Foreskin keratinocyte (primary cell): ENCODE measurements at places on chromosomes 2 and 18.
A peak's percentile ranks its signal among the peaks of the same experiment; 100 is the strongest.

DNA sequence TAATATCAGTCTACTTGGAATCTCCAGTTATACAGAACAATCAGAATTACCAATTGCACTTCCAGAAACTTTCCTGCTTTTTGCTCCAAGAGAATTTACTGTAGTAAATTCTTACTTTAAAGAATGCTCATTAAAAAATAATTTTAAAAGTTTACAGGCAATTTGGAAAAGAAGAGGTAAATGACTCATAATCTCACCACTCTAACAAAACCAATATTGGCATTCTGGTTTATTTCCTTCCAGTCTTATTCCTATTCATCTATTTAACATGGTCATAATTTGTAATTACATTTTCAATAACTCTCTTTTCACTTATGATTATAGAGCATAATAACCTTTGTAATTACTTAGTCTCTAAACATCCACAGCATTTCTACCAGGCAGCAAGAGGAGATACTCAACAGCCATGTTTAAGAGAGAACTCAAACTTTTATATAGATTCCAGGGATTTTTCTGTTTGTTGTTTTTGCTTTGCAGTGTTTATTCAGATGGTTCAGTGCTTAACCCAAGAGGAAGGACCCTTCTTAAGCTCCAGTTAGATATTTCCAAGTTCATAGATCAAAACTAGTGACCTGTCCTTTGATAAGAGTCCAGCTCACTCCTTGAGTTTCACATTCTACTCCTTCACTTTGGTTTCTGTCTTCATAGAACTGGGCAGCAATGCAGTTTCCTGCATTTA lies 464.7 kb downstream of the TXNL1 start:
- DNase-seq = no peak

- no peak for DNase-seq
Observed at GRCh38 chr2:234967870-234968208, 16.0 kb downstream of the SH3BP4 start.

DNA sequence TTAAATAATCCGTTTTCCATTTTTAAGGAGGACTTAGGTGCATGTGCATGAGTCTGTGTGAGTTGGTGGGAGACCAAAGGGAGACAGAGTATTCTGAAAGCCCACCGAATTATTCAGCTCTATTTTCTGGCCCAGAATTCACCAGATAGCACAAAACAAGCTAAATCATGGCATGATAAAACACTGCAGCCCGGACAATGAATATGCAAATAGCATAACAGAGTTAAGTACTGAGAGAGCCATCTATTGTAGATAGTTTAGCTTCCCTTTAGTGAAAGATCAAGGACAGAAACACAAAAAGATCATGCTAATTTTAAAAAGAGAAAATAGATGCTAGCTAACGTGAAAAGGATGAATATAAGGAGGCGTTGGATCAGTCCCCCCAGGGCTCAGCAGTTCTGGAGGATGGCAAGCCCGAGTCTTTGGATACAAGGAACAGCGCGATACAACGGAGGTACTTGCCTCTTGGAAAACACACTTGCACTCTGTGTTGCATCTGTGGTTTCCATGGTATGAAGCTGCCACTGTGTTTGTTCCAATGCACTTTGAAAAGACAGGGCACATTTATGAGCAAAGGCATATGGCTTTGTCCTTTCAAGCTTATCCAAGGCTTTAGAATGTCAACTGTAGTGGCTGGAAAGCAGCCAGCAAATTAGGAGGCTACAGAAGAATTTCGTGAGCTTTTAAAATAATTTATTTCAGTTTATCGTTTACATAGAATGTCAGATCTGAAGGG lies 119.9 kb downstream of the LYPD1 start:
- DNase-seq = no peak

- DNase-seq = peak; percentile 83
Observed at GRCh38 chr18:49227441-49228165, 232.8 kb downstream of the DYM start.

DNA sequence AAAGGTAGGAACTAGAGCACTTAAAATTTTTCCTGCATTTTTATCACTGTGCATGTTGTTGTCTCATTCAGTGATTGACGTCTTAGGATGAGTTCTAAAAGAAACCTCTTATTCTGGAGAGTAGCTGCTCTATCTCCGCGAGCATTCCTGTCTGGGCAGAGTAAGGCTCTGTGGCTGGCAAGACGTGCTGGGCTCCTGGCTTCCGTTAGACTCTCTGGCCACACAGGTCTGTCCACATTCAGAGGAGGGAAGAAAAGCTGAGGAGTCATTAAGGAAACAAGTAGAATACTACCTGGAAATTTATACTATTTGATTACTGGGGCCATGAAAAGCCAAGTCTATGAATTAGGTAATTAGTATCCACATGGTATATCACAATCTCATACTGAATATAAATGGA lies 138.0 kb upstream of the DNMT3A start:
- DNase-seq = peak; percentile 47

DNA sequence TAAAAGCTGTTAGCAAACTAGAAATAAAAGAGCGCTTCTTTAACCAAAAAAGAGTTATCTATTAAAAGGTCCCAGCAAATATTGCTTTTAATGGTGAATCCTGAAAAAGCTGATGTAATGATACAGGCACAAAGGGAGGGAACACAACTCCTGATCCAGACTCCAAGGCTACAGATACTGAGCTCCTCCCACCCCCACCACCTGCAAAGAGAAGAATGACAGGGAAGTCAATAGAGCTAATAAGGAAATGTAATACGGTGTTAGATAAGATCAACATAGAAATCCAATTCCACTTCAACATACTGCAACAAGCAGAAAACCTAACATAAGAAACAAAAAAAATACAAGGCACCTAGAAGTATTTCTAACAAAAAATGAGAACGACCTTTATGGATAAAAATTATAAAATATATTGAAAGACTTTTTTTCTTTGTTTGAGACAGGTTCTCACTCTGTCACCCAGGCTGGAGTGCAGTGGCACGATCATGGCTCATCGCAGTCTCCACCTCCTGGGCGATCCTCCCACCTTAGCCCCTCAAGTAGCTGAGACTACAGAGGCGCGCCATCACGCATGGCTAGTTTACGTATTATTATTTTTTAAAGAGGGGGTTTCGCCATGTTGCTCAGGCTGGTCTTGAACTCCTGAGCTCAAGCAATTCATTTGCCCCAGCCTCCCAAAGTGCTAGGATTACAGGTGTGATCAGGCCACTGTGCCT lies 192.2 kb downstream of the HDAC4 start:
- DNase-seq = no peak

GRCh38 chr2:197240421-197241041 lies 70.0 kb downstream of the ANKRD44 start:
- no peak for DNase-seq
